Uterus (tissue), 4 donors: ENCODE measurements at places on chromosomes 2 and 18. TPM values are rescaled to one million over a fixed set of nuclear protein-coding genes. Genes with fewer than 3 reads are reported as not detected.

DNA sequence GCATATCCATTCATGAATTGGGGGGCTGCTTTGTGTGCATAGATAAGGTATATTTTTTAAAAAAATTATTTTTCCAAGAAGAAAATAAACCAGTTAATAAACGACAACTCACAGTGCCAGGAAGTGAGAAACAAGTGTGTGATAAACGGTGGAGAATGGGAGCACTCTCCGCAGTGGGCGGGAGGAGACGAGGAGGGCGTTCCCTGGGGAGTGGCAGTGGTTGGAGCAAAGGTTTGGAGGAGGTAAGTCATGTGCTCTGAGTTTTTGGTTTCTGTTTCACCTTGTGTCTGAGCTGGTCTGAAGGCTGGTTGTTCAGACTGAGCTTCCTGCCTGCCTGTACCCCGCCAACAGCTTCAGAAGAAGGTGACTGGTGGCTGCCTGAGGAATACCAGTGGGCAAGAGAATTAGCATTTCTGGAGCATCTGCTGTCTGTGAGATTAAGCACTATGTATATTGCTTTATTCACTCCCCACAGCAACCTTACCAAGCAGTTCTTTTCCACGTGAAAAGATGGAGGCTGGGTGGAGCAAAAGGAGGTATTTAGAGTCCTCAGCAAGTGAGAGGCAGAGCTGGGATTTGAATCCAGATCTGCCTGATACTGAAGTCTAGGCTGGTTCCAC lies 27.0 kb upstream of the CASP8 start:
- H3K4me1 ChIP-seq: no peaks in the 10 kb centered on the region
- peak; percentile 47 for DNase-seq
- no peak overlapping the region for H3K4me3 ChIP-seq
- no peaks in the 10 kb centered on the region for H3K36me3 ChIP-seq
- no peaks in the 10 kb centered on the region for H3K27me3 ChIP-seq

Gene ALPI
- total RNA-seq: not detected

- no peak for DNase-seq
- H3K27me3 ChIP-seq: no peaks in the 10 kb centered on the region
- H3K4me1 ChIP-seq: no peaks in the 10 kb centered on the region
- no peaks in the 10 kb centered on the region for H3K36me3 ChIP-seq
- H3K27ac ChIP-seq: no peak overlapping the region
Measured at GRCh38 chr2:230254152-230254881, 28.8 kb downstream of the SP140 start.

Gene FAM237A
- not detected for total RNA-seq

- no peak overlapping the region for H3K27ac ChIP-seq
- H3K36me3 ChIP-seq: no peaks in the 10 kb centered on the region
- H3K27me3 ChIP-seq: no peaks in the 10 kb centered on the region
- H3K4me3 ChIP-seq: no peak overlapping the region
- DNase-seq: no peak
Measured at GRCh38 chr2:11408959-11409571, 56.9 kb downstream of the E2F6 start.

Gene TMEM237
- 26.8 TPM for total RNA-seq

Gene TGFA
- total RNA-seq: 3.7 TPM

GRCh38 chr2:109135359-109136197 lies 6.6 kb downstream of the SH3RF3 start:
- no peak overlapping the region for H3K4me3 ChIP-seq
- no peaks in the 10 kb centered on the region for H3K27me3 ChIP-seq
- H3K36me3 ChIP-seq: no peaks in the 10 kb centered on the region
- DNase-seq: no peak

GRCh38 chr2:50863856-50864255 lies 168.1 kb downstream of the NRXN1 start:
- DNase-seq: no peak
- H3K27me3 ChIP-seq: no peaks in the 10 kb centered on the region
- H3K27ac ChIP-seq: no peak overlapping the region

GRCh38 chr18:79809482-79810192 lies 11.9 kb downstream of the KCNG2 start:
- H3K4me1 ChIP-seq: no peaks in the 10 kb centered on the region
- H3K4me3 ChIP-seq: no peak overlapping the region
- no peak overlapping the region for H3K27ac ChIP-seq
- H3K36me3 ChIP-seq: no peaks in the 10 kb centered on the region

GRCh38 chr2:77922567-77922966 lies 400.4 kb upstream of the LRRTM4 start:
- no peak overlapping the region for H3K4me3 ChIP-seq
- no peak overlapping the region for H3K27ac ChIP-seq
- no peak for DNase-seq
- no peaks in the 10 kb centered on the region for H3K4me1 ChIP-seq

GRCh38 chr2:228768818-228769217 lies 502.3 kb downstream of the PID1 start:
- DNase-seq: no peak
- peak overlapping the region; percentile 83 for H3K27ac ChIP-seq
- peaks cover 9% of the 10 kb centered on the region for H3K4me1 ChIP-seq
- no peak overlapping the region for H3K4me3 ChIP-seq

- H3K36me3 ChIP-seq: no peaks in the 10 kb centered on the region
- DNase-seq: no peak
- no peaks in the 10 kb centered on the region for H3K27me3 ChIP-seq
- H3K4me1 ChIP-seq: no peaks in the 10 kb centered on the region
Measured at GRCh38 chr2:25539136-25539535, 134.2 kb downstream of the DTNB start.

DNA sequence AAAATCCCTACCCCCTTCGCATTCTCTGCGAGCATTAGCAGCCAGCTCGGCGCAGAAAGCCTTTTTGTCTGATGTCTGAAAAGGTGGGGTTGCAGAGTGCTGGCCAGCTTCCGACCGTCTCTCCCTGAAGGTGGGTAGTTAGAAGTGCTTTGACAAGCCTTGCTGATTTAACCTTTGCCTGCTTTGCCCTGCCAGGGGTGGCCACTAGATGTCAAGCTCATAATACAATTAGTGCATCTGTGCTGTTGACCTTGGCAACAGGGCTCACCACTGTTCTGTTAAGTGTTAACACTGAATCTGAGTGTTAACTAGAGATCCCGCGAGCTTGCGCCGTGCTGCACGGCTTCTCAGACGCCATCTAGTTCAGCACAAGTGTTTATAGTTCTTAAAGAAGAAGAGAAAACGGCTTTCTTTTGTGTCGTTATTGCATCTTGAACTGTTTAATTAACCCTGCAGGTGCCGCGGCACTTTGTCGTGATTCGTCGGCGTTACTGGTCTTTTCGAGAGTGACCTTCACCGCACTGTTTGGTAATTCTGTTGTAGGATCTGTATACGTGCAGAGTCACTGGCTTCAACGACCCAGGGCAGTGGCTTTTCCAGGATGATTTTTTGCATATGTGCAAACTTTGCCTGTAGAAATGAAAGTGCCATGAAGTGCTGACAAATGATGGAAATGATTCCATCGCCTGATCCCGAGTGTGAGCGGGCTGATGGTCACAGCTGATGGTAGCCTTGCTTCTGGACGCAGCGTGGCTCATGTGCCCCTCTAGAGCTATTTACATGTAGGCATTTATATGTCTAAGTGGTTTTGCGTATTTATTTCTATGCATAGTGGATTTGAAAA lies 5.5 kb downstream of the SALL3 start:
- H3K27ac ChIP-seq: no peak overlapping the region
- H3K27me3 ChIP-seq: peaks cover 69% of the 10 kb centered on the region
- H3K4me3 ChIP-seq: no peak overlapping the region
- H3K36me3 ChIP-seq: no peaks in the 10 kb centered on the region
- H3K4me1 ChIP-seq: no peaks in the 10 kb centered on the region

Gene NEB
- 2.2 TPM for total RNA-seq

- no peak for DNase-seq
- H3K27me3 ChIP-seq: no peaks in the 10 kb centered on the region
- peaks cover 15% of the 10 kb centered on the region for H3K4me1 ChIP-seq
- H3K36me3 ChIP-seq: no peaks in the 10 kb centered on the region
Measured at GRCh38 chr2:86068136-86068588, 37.5 kb downstream of the POLR1A start.

Gene CCDC150
- 5.7 TPM for total RNA-seq

DNA sequence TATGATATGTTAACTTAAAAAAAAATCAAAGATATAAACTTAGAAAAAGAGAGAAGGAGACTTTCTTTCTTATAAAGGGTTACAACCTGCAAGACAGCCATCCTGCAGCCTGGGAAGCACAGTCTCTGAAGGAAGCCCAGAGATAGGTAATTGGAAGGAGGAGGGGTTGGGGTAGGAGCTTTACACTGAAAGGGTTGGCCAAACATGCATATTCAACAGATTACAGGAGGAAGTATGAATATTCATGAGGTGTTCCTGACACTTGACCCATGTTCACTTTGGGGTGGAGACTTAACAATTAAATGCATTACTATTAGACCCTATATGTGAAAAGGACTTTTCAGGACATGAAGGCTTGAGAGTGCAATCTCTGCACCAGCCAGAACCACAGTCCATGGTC lies 71.7 kb upstream of the CDH2 start:
- H3K36me3 ChIP-seq: no peaks in the 10 kb centered on the region
- no peak for DNase-seq
- H3K27ac ChIP-seq: no peak overlapping the region
- no peaks in the 10 kb centered on the region for H3K27me3 ChIP-seq

DNA sequence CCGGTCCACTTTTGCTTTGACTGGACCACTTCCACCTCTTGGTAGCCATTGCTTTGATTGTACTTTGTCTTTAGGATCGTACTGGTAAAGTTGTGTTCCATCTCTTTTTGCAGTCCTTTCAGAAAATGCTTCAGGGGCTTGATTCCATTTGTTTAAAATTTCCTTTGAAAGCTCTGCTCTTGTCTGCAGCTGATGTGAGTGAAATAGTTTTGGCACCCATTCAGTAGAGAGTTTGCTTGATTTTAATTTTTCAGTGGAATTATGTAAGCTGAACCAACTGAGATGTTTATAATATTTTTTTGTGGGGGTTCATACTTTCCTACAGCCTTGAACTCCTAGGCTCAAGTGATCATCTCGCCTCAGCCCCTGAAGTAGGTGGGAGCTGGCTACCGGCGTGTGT lies 7.6 kb upstream of the MIB1 start:
- DNase-seq: no peak
- no peak overlapping the region for H3K27ac ChIP-seq
- no peaks in the 10 kb centered on the region for H3K36me3 ChIP-seq
- no peaks in the 10 kb centered on the region for H3K27me3 ChIP-seq

DNA sequence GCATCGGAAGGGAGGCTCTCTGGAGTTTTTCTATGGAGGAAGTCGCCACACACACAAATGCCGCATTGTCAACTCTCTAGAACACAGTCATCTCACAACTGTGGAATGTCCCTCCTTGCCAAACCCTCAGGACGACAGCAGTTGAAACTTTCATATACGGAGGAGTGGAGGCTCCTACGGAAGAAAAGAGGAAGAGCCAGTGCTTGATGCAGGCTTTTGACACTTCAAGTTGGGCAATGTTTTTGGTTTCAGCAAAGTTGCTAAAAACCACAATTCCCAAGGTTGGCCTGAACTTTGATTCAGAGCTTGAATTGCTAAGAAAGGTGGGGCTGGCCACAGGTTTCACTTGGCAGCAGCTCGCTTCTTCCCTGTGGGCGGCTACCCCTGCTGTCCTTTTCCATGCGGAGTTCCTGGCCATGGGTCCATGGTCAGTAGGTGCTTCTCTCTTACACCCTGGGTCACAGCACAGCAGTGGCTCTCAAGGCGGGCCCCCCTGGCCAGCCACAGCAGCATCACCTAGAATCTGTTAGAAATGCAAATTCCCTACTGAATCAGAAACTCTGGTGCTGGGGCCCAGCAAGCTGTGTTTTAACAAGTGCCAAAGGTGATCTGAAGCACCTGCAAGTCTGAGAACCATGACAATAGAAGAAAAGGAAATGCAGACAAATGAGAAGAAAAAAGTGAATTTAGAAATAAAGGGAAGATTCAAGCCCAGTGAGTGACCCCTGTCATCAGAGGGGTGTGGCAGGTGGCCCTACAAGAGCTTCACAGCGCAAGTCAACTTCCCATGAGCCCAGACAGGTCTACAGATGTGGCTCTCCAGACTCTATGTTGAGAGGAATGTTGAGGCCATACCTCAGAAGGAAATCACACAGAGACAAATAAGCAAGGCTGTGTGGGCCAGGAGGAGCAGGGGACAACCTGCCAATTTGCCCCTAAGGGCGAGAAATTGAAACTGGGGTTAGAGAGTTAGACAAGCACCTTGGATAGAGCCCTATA lies 856.4 kb downstream of the RNF144A start:
- no peaks in the 10 kb centered on the region for H3K4me1 ChIP-seq
- no peak for DNase-seq
- no peaks in the 10 kb centered on the region for H3K36me3 ChIP-seq

DNA sequence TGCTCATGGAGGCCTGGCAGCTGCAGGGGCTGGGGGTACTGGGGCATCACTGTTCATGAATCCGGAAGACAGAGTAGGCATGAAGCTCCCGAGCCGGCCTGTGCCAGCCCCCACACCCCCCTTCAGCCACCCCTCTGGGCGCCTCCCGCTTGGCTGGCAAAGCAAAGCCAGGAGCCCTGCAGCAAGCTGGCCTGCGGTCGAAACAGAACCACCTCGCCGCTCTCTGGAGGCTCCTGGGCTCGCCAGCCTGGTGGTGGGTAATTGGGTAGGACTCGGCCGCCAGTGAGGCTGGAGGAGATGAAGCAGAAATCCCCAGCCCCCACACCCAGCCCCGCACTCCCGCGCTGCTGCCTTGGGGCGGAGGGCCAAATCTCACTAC lies 70.9 kb upstream of the GPC1 start:
- peaks cover 2% of the 10 kb centered on the region for H3K4me1 ChIP-seq
- H3K36me3 ChIP-seq: no peaks in the 10 kb centered on the region
- no peaks in the 10 kb centered on the region for H3K27me3 ChIP-seq
- DNase-seq: no peak
- H3K27ac ChIP-seq: no peak overlapping the region

DNA sequence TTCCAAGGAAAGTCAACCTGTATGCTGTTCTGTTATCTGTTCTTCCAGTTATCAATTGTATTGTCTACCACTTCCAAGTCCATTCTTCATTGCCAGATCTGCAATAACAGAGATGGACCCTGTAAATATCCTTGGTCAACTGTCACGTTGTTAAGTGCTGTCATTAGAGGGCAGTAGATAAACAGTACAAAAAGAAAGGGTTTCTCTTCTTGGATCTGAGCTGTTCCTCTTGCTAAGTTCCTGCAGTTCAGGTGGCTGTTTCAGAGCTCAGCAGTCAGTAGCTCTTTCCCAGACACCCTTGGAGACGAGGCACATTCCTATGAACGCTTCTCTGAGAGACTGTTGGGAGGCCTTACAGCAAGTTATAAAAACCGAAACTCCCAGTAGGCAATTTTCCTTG lies 957.1 kb upstream of the CHAC2 start:
- no peaks in the 10 kb centered on the region for H3K36me3 ChIP-seq
- no peaks in the 10 kb centered on the region for H3K4me1 ChIP-seq

- H3K27me3 ChIP-seq: no peaks in the 10 kb centered on the region
- no peak overlapping the region for H3K4me3 ChIP-seq
- H3K36me3 ChIP-seq: no peaks in the 10 kb centered on the region
- H3K27ac ChIP-seq: no peak overlapping the region
- no peak for DNase-seq
Measured at GRCh38 chr2:236969767-236970655, 115.7 kb upstream of the COPS8 start.

Gene BCL2
- total RNA-seq: 16.1 TPM
